ENCODE measurements at places on chromosomes 1 and 21.

DNA sequence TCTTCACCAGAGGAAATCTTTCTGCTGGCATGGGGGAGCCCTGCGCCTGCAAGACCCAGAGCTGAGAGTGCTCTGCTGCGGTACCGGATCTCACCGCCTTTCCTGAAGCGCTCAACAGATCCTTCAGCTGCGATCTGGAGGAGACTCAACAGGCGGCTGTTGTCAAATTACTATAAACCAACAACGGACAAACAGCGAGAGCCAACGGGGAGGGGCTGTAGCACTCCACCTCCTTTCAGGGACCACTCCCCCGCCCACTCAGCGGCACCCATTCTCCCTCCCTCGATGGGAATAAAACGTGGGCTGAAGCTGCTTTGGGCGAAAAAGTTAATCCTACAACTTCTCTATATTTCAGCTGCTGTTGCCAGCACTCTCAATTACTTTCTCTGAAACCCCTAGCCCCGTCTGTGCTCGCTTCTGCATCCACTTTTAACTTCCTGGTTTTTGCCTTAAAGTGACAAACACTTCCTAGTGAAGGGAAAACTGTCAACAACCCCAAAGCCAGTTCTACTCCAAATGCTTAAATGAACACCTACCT is at the start of gene FMO5:
TSS of gene FMO5 (minus strand) at position 147 of the 538 bp plus-strand sequence. CDS start 310 bp downstream, outside the sequence.
- peak; percentile 38 for DNase-seq

DNA sequence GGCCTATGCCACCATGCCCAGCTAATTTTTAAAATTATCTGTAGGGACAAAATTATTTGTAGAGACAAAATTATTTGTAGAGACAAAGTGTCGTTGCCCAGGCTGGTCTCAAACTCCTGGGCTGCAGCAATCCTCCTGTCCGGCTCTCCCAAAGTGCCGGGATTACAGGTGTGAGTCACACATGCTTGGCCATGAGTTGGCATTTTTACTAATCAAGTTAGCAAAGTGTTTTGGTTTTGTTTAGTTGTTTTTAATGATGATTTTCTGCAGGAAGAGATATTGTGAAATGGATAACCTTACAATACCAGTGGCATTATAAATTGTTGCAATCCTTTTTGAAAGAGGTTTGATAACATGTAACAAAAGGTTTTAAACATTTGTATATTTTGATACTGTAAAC is 65.3 kb upstream of the MAGI3 start:
- no peak for DNase-seq

DNA sequence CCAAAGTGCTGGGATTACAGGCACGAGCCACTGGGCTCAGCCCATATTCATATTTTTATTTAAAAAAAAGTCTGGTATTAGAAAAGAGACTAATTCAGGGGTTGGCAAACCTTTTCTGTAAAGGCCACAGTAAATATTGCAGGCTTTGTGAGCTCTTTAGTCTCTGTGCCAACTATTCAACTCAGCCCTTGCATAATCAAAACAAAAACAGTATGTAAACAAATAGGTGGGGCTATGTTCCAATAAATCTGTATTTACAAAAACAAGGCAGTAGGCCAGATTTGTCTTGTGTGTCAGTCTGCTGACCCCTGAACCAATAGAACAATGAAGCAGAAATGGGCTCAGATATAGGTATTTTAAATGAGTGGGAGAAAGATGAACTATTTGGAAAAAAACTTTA is 49.3 kb downstream of the CDC42BPA start:
- no peak for DNase-seq

DNA sequence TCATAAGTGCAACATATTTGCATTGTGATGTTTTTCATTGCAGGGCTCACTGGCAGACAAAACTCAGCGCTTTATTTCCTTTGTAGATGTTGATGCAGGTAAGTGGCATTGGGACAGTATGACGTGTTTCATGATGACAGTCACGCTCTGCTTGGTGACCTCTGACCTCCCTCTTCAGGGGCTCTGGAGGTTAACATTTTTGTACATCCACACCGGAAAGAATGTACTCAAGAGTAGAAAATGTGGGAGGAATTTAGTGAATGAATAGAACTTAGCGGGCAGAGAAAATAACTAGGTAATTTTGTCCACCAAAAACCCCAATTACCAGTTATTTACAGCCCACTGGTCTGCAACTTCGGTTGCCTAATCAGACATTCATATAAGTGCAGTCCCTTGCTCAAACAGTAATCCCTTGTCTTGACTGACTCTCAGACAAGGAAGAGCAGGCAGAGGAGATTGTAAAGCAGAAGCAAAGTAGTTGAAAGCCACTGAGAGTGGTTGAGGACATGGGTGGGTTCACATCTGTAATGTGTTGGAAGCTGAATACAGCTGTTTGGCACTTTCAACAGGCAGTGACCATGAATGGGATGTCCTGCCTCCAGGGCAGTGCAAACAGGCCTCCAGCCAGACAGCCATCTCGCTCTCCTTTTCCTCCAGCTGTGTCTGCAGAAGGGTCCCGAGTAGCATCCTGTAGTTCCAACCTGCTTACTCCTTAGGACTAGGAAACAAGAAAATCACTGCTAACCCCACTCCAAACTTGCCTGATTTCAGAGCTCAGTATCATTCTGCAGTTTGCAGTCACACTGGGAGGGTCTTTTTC is 188.9 kb downstream of the NRIP1 start:
- no peak for DNase-seq

- DNase-seq, result no peak
Measured at GRCh38 chr1:207956986-207957385, 46.1 kb upstream of the CD34 start.

DNA sequence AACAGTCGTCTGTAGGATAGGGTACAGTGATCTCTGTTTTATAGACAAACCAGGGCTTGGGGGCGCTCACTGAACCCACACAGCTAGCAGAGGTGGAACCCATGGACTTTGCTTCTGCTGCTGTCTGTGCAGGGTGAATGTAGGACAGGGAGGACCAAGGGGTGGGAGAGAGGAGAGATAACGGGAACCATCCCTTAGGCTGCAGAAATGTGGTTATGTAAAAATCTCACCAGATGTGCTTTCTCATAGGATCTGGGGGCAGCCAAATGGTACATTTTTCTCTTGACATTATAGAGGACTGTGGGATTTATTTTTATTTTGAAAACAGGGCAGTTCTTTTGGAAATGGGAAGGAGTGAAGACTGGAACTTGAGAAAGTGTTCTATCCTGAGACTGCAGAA is 8.7 kb downstream of the NFASC start:
- DNase-seq, result no peak

GRCh38 chr1:95138223-95138622 is 21.1 kb downstream of the TLCD4 start:
- DNase-seq, result no peak

DNA sequence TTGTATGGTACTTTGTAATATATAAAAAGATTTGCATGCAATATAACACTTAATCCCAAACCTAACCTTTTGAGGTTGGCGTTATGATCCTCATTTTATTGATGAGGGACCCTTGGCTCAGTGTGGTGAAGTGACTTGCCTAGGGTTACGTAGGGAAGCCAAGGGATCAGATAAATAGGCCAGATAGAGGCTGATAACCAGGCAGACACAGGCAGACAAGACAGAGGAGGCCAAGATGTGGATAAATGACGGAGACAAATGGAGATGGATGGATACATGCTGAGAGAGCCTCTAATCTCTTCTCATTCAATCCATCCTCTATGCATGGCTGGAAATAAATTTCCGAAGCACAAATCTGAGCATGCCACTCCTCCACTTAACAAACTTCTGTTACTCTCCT is 136.9 kb upstream of the SPATA6 start:
- DNase-seq, result no peak

DNA sequence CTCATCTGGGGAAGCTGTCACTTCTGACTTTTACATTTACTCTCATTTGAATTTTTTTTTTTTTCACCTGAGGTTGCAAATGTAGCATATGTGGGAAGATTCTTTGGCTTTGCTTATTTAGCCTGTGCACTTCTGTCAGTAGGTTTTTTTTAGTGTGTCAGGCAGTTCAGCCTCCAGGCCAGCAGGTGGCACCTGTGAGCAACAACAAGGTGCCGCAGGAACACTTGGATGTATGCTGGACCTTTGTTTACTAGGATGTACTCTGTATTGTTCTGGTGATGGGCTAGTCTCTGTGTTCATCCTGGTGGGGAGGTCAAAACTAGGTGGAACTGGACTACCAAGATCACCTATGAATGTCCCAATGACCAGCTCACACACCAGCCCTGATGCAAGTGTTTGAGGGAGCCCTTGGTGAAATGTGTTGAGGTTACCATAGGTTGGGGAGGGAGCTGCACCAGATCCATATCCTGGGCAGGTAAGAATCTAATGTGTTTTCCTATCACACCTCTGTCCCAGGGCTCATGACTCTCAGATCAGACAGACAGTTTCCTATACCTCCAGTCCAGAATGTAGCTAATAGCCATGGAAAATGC is 618.2 kb downstream of the BRINP3 start:
- DNase-seq, result peak; percentile 7
